NCI-H187 treated with DMSO at 0.1 percent for 48 hours (cell line): ENCODE measurements at places on chromosomes 13 and 19.
A peak's percentile ranks its signal among the peaks of the same experiment; 100 is the strongest.

GRCh38 chr13:32164622-32165268 lies 133.2 kb downstream of the FRY start:
- DNase-seq, result peak; percentile 46

GRCh38 chr13:32035716-32036115 lies 4.1 kb downstream of the FRY start:
- DNase-seq, result no peak

DNA sequence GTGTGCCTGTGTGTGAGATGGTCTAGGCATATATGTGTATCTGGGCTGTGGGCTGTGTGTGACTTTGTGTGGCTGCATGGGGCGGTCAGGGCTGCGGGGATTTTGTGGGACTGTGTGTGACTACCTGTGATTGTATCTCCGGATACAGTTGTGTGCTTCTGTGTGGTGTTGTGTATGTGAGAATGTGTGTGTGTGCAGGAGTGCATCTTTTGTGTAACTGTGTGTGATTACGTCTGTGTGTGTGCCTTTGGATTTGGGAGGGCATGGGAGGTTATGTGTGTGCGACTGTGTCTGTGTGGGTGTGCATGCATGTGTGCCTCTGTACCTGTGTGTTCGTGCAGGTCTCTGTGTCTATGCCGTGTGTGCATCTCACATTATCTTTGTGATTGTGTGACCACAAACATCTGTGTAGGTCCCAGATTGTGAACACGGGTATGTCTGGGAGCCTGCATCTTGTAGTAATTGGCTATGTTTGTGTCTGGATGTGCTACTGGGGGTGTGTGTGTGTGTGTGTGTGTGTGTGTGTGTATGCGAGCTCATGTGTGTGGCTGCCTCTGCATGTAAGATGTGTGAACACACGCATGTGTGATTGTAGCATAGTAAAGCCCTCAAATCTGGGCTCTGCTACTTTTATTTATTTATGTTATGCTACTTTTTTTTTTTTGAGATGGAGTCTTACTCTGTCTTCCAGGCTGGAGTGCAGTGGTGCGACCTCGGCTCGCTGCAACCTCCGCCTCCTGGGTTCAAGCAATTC lies 7.6 kb downstream of the EHD2 start:
- no peak for DNase-seq

GRCh38 chr19:10899151-10899653 lies 27.8 kb downstream of the CARM1 start:
- no peak for DNase-seq

- no peak for DNase-seq
Observed at GRCh38 chr19:53908106-53908934, 758 bp upstream of the CACNG7 start.

DNA sequence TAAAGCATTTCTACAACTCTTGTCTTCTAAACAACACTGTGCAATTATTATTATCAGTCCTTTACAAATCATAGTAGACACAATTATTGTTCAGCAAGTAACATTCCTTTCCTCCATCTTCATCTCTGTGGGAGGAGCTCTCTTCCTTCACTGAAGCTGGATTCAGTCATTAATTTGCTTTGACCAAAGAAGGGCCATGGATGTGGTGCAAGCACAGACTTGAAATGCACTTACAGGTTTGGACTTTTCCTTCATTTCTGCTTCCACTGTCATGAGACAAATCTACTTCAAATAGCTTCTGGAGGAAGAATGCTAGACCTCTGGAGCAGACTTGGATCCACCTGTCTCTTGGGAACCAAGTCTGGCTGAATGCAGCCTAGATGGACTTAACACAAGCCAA lies 336.6 kb upstream of the SLITRK6 start:
- no peak for DNase-seq

DNA sequence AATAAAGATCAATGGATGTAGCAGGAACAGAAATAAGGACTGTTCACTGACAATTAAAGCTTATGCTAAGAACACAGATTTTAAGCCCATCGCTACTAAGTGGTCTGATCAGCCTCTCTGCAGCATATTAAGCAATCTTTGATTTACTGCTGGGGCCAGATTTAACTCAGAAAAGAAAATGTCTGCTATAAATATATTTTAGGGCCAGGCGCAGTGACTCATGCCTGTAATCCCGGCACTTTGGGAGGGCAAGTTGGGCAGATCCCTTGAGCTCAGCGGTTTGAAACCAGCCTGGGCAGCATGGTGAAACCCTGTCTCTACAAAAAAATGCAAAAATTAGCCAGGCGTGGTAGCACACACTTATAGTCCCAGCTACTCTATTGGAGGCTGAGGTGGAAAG lies 43.0 kb downstream of the METTL21C start:
- no peak for DNase-seq

- no peak for DNase-seq
Observed at GRCh38 chr19:1068009-1069001, 1.3 kb downstream of the ARHGAP45 start.

DNA sequence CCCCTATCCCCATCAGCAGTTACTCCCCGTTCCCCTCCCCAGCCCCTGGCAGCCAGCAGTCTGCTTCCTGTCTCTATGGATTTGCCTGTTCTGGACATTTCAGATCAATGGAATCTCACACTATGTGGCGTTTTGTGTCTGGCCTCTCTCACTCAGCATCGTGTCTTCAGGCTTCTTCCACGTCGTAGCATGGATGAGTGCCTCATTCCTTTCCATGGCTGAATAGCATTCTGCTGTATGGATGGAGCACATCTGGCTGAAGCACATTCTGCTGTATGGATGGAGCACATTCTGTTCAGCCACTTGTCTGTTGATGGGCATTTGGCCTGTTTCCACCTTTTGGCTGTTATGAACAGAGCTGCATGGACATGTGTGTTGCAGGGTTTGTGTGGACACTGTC lies 29.5 kb downstream of the CRTC1 start:
- DNase-seq, result no peak

GRCh38 chr19:4722671-4723594 lies 709 bp downstream of the DPP9 start:
- DNase-seq, result no peak

DNA sequence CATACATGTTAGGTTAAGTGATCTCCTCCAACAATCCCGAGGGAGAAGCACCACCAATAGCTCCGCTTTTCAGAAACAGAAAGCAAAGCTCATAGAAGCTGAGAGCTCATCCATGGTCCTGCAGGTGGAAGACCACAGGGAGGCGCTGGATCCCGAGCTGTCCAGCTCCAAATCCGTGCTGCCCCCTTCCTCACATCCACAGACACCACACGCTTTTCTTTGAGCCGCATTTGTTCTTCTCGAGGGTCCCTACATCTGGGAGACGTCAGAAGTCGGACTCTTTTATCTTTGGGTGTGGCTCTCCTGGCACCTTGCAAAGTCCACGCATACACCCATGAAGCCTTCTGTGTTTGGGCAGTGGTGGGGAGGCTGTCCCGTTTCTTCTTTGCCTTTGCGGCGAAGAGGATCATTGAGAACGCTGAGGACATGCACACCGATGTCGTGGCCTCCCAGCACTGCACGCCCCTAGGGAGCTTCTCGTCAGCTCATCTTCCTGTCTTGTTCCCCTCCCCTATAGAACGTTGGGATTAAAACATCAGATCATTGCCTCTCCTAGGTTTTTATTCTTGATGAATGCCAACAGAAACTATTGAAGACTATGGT lies 184.8 kb downstream of the TEX29 start:
- DNase-seq, result no peak

DNA sequence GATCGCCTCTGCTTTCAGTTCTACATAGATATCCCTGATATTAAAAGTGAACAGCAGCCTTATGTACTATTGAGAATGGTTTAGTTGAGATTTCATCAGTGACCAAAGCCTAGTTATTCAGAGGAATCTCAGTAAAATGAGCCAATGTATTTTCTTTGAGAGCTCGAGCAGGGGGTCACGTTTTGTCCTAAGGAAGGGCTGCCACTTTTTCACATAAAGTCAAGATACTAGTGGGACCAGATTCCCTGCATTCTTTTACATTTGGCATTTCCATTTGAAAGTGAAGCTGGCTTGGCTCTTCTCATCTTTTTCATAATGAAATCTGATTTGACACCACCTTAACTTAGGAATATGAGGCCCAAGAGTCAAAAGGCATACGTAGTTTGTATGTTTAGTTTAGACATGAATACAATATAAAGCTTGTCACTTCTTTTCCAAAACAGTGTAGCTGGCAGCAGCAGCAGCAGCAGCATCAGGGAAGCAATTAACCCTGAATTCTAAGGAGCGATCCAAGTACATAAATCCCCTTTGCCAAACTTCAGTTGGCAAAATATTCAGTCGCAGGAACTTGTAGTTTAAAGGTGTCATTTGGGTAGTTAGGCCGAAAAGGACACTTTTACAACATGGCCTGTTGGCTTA lies 1752.2 kb upstream of the PCDH20 start:
- no peak for DNase-seq

GRCh38 chr13:106628936-106629659 lies 61.2 kb upstream of the ARGLU1 start:
- no peak for DNase-seq

GRCh38 chr13:83503424-83503823 lies 378.9 kb downstream of the SLITRK1 start:
- no peak for DNase-seq

DNA sequence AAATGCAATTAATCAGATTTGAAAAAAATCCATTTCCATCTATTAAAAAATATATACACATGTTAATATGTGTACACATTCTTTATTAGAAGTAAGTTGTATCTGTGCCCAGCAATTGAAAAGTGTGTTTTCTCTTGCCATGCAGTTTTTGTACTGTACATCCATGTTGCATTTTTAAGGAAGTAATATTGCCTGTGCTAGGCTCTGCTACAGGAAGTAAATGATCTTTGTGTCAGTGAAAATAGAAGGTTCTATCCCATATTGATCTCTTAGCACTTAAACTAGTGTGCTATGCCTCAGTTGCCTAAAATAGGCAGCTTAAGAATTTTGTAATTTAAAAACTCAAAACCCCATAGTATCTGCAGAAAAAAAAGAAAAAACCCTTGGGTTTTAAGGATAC lies 122.5 kb downstream of the CDK8 start:
- no peak for DNase-seq

DNA sequence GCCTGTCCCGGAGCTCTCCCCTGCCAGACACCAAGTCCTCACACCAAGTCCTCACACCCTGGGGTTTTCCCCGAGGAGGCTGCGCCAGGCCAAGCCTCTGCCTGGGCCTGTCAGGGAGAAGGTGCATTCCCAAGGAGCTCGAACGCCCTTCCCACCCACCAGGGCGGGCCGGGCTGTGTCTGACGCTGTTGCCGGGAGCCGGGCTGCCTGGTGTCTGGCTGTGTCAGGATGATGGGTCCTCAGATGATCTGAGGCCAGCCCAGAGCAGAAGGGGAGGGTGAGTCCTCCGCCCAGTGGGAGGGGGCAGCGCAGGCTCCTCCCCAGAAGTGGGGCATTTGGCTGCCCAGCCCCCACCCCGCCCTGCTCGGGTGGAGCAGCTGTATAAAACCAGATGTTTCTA lies 2.3 kb upstream of the HAS1 start:
- no peak for DNase-seq

DNA sequence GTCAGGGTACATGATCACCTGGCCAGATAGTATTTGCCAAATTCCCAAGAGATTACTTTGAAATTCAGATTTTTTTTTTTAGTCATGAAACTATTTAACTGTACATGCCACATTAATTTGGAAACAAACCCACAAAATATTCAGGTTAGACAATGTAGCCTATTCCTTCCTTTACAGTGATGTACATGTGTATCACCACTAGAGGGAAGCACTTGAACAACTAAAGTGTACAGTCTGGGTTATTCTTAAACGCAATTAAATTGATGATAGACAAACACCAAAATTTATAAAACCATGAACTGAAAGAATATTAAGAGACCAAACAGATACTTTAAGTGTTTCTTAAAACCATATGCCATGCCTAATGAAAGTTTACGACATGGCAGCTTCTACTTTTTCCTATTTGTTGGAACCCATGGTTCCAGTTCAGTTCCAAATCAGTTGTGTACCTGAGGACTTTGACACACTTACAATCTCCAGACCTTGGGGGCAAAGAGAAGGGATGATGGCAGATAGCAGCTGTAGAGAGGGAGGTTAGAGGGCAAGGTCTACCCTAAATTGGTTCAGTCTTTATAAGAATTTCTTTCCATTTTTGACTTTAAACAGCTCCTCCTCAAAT lies 52.8 kb downstream of the TNFSF13B start:
- peak; percentile 24 for DNase-seq

DNA sequence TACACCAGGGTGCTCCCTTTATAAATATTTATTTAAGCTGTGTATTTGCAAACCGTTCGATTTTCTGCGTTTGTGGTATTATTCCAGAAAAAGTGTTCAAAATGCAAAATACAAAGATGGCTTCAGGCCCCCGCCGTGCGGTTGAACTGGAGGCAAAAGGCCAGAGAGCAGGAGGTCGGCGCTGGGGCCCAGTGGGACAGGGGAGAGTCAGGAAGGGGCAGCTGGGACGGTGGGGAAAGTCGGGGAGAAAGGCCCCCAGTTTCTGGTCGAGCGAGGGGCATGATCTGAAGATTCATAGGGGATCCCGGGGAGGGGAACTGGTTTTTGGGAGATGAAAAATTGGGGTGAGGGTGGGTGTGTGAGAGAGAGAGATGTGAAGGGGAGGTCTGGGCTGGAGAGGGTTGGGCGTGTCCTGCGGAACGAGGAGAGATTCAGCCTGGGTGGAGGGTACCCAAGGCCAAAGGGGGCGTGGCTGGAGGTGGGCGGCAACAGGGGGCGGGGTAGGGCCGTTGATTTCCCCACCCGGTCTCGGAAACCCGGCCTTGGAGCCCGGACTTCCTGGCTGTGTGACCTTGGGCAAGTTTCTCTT lies 678 bp downstream of the ISOC2 start:
- no peak for DNase-seq

DNA sequence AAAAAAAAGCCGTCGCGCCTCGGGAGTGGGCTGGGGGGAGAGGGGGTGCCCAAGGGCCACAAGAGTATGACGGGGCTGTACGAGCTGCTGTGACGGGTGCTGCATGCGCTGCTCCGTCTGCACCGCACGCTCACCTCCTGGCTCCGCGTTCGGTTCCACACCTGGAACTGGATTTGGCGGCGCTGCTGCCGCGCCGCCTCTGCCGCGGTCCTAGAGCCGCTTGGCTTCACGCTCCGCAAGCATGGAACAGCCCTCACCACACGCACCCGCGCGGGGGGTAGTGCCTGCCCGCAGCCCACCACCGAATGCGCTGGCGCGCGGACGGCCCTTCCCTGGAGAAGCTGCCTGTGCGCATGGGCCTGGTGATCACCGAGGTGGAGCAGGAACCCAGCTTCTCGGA lies 18.8 kb downstream of the C1QTNF9 start:
- no peak for DNase-seq

DNA sequence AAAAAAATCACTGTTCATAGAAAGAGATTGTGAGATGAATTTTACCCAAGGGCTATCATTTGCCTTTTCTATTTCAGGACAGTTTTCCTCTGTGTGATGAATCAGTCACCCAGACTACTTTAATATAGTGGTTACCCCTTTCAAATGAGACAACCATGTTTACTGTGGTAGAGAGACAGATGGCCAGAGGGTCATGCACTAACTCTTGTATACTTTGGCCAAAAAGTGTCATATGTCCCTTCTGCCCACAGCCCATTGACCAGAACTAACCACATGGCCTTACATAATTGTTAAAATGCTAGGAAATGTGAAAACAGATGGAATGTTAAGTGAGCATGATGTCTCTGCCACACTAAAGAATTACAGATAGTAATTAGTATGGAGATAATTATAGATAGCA lies 498.7 kb downstream of the DACH1 start:
- no peak for DNase-seq

- DNase-seq, result no peak
Observed at GRCh38 chr13:39408512-39408911, 194.5 kb downstream of the LHFPL6 start.

GRCh38 chr13:26423629-26424028 lies 133.9 kb upstream of the WASF3 start:
- DNase-seq, result no peak

GRCh38 chr19:19279853-19280252 lies 6.8 kb upstream of the TM6SF2 start:
- no peak for DNase-seq
